Stimulated activated CD4-positive, alpha-beta T cell treated with anti-CD3 and anti-CD28 coated beads, Interleukin-4, amount 100 ng/mL, for 24 hours (primary cell): ENCODE measurements at places on chromosomes 3 and 15.

DNA sequence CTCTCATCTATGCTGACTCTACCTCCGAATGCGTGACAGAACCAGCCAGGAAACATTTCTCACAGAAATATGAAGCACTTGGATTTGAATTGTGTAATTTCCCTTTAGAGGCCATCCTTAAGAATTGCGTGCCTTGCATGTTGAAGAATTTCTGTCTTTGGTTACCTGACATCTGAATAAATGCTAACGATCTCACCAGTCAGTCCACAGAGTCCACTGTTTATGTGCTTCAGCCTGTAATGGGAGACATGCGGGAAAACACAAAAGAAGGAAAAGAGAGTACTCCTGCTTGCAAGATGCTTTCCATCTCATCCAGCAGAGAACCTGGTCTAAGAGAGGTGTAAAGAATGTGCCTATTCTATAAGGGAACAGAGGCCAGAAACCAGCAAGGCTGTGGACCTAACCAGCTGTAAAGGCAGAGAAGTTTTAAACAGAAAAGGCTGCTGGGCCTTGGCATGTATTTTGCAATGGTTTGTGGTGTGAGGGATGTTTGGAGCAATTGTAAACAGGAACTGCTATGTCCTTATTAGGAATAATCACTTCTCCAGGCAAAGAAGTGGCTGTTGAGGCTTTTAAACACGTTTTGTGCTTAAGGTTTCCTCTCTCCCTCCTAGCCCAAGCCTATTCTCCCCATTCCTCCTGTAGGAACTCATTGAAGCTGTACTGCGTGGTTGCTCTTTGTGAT lies 36.4 kb upstream of the BOC start:
- no peak for DNase-seq

- DNase-seq = no peak
Measured at GRCh38 chr15:40266828-40267304, 16.0 kb downstream of the ANKRD63 start.

DNA sequence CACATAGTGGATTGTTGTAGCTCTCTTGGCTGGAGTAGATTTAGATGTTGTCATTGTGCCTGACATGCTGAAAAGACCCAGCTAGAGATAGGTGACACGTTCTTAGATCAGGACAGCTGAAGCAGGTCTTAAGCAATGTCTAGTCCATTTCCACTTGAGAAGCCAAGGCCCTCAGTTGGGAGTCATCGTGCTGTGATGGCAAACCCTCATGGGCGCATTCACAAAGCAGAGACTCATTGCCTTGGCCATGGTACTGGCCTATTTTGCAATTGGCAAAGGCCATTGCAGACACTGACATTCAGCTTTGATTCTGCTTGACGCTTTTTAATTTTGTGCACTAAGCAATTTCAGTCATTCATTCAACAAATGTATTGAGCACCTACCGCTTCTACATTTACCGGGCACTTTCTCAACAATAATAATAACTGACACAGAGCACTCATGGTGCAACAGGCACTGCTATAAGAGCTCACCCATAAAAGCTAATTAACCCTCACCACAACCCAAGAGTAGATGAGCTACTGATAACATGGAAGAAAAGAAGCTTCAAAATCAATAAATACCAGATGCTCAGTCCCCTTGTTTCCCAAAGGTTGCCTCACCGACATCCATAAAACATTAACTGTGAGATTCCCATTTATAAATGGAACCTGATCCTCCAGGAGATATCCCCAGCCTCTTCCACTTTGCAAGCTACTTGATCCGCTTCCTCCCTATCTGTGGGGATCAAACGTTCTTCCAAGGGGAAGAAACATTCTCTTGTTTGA lies 200.1 kb downstream of the TLE3 start:
- DNase-seq = no peak

DNA sequence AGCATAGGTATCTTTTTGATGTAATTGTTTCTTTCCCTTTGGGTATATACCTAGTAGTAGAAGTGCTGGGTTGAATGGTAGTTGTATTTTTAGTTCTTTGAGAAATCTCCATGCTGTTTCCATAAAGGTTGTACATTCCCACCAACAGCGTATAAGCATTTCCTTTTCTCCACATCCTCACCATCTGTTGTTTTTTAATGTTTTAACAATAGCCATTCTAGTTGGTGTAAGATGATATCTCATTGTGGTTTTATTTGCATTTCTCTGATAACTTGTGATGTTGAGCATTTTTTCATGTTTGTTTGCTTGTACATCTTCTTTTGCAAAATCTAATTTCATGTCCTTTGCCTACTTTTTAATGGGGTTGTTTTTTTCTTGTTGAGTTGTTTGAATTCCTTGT lies 80.0 kb upstream of the TMC3 start:
- DNase-seq = no peak

DNA sequence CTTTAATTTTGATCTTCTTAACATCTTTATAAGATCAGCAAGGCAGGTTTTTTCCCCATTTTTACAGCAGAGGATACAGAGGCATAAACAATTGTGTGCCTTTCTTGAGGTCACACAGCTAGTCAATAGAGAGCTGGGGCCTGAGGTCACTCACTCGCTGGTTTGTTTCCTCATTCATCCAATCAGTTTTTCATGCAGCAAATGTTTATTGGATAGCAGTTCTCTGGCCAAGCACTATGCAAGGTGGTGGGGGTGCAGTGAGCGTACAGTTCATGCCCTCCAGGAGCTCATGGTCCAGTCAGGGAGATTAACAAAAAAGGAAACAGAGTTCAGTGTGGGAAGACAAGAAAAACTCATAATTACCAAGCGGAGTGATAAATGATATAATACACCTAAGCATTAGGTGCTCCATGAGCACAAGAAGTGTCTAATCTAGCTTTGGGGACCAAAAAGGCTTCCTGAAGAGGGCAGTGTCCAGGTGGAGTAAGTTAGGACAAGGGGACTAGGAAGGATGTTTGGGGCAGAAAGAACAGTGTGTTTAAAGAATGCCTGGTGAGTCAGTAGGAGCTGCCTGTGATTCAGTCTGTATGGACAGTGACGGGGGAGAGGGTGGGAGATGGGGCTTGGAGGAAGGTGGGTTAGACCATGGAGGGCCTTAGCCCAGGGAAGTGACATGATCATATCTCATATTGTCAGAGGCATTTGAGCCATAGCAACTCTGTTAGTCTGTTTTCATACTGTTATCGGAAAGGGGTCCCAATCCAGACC lies 29.3 kb downstream of the MAP2K5 start:
- no peak for DNase-seq

- no peak for DNase-seq
Measured at GRCh38 chr15:91973481-91973880, 120.0 kb downstream of the SLCO3A1 start.

DNA sequence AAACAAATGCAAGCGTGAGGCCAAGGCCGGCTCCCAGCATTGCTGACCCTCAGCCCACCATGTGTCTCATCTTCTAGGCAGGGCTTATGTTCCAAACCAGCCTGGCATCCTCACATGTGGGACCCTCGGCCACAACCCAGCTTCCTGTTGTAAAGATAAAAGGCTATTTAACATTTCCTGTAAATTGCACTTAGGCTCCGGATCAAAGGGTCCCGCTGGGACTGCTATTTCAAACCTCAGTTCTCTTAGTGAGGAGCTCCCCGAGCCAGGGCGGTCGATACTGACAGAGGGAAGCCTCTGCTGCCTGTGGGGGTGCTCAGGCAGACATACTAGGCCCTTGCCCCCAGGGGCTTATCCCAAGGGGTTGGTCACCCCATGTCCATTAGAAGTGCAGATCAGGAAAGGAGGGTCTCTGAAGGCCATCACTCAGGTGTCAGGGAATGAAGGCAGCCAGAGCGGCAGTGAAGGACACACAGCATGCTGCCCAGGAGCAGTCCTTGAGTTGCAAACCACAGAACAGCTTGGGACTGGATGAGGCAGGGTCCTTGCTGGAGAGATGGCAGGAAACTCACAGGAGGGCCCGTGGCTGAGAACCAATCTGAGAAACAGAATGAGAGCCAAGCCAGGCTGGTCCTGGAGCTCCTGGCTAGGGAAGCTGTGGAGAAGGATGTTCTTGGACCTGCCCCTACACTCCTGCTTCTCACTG lies 239.9 kb downstream of the TLE3 start:
- DNase-seq = no peak

GRCh38 chr15:41233367-41233771 lies 2.3 kb downstream of the CHP1 start:
- no peak for DNase-seq

DNA sequence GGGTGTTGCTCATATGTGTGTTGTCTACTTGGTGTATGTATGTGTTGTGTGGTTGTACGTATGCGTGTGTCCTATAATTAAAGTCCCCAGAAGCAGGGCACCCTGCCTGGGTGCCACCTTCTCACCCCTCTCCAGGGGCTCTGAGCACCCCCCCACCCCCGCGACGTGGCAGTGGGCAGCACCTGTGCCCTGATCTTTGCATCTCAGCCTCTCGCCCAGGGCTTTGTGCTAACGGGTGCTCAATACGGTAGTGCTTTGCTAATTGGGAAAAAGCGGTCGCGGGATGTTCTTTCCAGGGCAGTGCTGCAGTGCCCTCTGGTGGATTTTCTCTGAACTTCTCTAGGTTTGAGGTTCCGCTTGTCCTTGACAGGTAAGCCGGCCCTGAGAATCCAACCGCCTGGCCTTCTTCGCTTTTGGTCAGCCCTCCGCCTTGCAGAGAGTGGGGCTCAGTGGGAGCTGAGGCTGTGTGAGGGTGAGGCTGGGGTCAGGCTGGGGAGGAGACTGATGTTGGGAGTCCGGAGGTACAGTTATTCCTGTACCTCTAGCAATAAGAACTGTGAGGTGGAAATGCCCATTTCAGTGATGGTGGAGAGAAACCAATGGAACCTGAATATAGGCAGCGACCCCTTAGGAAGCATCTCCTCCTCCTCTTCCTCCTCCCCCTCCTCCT lies 17.6 kb upstream of the EPHB3 start:
- DNase-seq = peak; percentile 83

DNA sequence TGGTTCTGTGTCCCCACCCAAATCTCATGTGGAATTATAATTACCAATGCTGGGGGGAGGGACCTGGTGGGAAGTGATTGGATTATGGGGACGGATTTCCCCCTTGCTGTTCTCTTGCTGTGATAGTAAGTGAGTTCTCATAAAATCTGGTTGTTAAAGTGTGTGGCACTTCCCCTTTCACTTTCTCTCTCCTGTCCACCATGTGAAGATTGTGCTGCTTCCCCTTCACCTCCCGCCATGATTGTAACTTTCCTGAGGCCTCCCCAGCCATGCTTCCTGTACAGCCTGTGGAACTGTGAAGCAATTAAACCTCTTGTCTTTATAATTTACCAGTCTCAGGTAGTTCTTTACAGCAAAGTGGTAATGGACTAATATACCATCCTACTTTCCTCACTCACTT lies 289.6 kb downstream of the EFHB start:
- no peak for DNase-seq

GRCh38 chr3:113018536-113019181 lies 27.9 kb downstream of the GTPBP8 start:
- peak; percentile 23 for DNase-seq

DNA sequence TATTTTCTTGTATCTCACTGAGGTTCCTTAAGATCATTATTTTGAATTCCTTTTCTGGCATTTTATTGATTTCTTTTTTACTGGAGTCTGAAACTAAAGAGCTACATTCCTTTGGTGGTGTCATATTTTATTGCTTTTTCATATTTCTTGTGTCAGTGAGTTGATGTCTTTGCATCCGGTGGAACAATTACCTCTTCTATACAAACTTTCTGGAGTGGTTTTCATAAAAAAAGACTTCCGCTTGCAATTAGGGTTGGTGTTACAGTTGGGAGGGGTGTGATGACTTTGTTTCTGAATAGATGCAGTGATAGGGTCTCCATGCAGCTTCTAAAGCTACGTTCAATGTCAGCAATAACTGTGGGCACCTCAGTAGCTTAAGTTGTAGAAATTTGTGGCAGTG lies 181.7 kb downstream of the LPP start:
- no peak for DNase-seq

- DNase-seq = no peak
Measured at GRCh38 chr3:187064210-187065115, 74.8 kb downstream of the RPL39L start.

DNA sequence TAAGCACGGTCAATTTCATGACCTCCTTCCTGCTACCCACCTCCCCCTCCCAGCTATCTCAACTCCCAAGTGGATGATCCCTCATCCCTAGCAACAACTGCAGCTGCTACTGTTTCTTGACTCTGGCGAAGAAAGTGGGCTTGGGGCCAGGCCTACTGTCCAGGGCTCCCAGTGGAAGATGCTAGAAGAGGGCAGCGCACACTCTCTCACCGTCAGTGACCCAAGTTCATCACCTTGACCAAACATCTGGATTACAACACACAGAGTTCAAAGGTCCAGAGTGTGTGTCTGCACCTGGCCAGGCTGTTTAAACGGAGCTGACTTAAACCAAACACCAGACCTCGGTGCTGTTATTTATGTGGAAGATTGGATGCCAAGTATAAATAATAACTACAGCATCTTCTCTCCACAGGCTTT lies 385.6 kb downstream of the SHQ1 start:
- DNase-seq = no peak

DNA sequence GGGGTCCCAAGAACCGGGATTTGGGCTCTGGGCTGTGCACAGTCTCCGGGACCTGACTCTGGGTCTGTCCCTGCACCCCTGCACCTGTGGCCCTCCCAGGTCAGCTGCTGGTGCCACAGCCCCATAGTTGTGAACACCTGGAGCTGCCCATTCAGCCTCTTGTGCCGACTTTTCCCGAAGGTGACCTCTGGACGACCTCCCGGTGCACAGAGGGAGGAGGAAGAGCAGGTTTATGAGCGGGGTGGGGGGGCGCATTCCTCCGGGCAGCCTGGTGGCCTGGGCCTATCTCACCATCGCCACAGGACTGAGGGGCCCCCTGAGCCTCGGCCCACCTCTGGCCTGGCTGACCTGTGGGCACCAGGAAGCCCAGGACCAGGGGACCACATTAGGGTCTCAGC lies 45.3 kb downstream of the DNAJB8 start:
- no peak for DNase-seq

DNA sequence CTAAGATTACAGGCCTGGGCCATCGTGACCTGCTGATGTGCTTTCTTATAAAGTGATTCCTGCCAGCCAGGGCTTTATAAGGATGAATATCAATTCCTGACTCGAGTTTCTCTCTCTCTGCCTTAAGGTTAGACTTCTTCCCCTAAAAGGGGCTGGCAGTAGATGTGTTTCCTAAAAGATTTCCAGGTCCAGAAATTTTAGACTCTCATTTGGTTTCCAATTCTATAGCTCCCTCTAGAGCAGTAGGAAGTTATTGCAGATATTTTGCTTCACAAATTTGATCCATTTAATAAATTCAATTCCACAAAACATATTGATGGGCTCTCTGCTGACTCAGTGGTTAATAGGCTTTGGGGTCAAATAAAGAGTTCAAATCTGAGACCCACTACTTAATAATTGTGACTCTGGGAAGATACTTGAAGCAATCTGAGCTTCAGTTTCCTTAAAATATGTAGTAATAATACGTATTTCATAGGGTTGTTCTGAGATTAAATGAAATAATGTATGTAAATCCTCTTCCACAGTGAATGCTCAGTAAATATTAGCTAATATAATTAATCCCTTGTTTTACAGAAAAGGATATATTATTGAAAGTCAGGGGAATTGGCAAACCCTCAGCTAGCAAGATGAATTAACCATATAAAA lies 2.1 kb downstream of the TRIM69 start:
- DNase-seq = no peak

DNA sequence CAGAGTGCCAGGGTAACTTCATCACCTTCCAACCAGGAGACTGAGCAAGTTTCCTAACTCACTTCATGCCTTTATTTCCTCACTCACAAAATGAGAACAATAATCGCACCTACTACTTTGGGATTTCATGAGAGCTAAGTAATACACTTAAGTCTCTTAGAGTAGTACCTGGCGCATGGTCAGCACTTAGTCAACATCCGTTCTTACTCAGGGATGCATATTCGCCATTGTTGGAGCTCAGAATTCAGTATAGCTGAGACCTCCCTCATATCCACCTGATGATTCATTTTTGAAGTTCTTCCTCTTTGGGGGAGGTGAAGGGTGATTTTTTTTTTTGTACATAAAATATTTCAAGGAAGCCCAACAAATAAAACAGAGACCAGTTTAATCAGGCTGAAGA lies 188.2 kb downstream of the AGBL1 start:
- DNase-seq = no peak
